Neural crest cell (in vitro differentiated cells): ENCODE measurements at places on chromosomes 7 and 10. TPM values are rescaled to one million over a fixed set of nuclear protein-coding genes. Genes with fewer than 3 reads are reported as not detected.

SBDS gene
- total RNA-seq, result 36.7 and 37.0 TPM in 2 replicates

CPN1 gene
- total RNA-seq, result not detected in 2 replicates

KMT2C gene
- total RNA-seq, result 49.8 and 54.7 TPM in 2 replicates

NUTM2D gene
- 13.0 and 13.5 TPM in 2 replicates for total RNA-seq
